ENCODE measurements at places on chromosomes 4 and X.

- DNase-seq = peak; percentile 4
Measured at GRCh38 chr4:81905971-81906370, 434.3 kb upstream of the RASGEF1B start.

DNA sequence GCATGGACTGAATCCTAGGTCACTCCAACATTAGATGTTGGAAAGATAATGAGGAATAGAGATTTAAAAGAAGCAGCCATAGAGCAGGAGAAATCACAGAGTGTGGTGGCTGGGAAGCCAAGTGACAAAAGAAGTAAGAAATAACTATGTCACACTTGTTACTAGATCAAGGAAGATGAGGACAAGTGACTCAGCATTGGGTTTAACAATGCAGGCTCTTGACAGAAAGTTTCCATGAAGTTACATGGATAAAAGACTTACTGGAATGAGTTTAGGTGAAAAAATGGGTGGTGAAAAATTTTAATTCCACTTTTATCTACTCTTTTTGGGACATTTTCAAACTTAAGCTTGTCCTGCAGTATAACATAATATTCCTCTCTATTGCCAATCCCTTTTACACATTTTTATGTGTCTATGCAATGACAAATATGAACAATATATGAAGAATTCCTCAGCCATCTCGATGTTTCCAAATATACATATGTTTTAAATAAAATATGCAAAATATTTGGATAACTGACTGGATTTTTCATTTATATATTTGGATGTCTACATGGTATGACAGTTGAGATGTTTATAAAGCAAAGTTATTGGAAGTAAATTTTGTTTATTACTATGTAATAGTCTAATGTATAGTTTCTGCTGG lies 462.6 kb downstream of the IL15 start:
- DNase-seq = no peak

DNA sequence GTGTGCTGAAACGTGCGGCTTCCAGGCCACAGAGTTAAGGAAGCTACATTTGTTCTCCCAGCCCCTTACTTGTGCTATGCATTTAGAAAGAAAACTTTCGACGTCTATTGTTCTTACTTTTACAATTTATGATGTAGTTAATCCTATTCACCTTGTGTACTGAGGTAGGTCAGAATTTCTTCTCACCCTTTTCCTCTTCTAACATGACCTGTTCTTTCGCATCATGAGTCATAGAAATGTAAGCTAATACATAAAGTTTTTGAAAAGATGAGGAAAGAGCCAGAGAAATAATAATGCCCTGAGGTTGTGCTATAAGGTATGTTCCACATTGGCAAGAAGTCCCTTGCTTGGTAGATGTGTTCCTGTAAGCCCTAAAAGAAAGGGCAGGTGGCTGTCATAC lies 298.3 kb downstream of the TRIML1 start:
- no peak for DNase-seq

DNA sequence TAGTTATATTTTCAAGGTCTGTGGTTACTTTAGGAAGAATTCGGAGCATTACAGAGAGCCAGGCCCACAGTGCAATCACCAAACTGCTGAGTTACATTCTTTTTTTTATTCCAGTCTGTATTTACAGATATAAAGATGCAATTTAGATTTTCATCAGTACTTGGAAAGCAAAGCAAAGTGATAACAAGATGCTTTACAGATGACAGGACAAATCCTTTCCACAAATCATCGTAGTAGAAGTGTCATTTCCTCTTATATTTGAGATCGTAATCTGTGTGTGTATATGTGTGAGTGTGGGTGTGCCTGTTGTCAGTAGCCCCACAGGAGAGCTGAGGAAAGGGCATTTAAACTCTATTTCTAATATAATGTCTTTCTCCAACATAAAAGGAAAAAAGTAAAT lies 1893.7 kb downstream of the STIM2 start:
- DNase-seq = no peak

- no peak for DNase-seq
Measured at GRCh38 chrX:153226344-153227185, 47.5 kb downstream of the MAGEA1 start.

GRCh38 chrX:99384594-99385374 lies 1025.3 kb downstream of the PCDH19 start:
- no peak for DNase-seq

- DNase-seq = no peak
Measured at GRCh38 chrX:136034668-136035067, 49.4 kb downstream of the SLC9A6 start.

DNA sequence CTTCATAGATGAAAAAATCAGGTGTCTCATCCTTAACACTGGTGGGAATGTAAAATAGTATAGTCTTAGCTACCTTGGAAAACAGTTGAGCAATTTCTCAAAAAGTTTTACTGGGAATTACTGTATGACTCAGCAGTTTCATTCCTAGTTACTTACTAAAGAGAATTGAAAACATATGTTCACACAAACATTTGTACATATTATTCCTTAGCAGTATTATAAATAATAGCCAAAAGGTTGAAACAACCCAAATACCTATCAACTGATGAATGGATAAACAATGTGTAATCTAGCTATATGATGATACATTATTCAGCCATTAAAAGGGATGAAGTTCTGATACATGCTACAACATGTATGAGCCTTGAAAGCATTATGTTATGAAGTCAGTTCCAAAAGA lies 41.7 kb downstream of the RBM46 start:
- DNase-seq = no peak

DNA sequence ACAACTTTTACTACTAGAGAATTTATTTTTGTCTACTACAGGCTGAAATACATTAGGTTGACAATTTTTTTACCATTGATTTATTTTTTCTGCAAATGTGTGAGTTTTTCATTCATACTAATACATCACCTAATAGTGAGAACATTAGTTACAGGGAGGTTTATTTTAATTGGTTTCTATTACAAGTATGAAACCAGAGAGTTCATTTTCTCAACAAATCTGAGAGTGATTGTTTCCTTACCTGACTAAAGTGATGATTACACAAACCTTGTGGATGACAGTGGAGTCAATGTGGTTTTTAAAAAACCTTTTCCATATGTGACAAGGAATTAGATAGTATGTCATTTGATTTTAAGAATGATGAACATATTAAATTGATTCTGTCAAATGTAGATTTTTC lies 227.4 kb downstream of the PALLD start:
- no peak for DNase-seq

DNA sequence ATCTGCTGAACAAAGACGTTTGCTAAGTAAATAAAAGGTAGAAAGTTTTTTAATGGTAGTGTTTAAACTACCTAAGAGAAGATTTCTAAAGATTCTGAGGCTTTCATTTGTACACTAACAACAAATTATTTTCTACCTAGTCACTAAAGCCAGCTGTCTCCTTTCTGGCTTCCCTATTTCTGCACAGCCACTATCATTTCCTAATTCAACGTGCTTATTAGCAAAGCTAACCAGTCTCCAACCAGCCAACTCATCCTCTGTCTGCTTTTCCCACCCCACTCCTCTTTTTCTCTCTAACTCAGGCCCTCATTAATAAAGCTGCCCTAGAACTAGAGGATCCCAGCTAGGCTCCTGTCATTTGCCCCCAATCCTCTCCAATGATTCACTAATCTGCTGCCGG lies 118.2 kb downstream of the ZNF827 start:
- DNase-seq = no peak

- DNase-seq = no peak
Measured at GRCh38 chrX:126799059-126799458, 20.5 kb upstream of the PRR32 start.

DNA sequence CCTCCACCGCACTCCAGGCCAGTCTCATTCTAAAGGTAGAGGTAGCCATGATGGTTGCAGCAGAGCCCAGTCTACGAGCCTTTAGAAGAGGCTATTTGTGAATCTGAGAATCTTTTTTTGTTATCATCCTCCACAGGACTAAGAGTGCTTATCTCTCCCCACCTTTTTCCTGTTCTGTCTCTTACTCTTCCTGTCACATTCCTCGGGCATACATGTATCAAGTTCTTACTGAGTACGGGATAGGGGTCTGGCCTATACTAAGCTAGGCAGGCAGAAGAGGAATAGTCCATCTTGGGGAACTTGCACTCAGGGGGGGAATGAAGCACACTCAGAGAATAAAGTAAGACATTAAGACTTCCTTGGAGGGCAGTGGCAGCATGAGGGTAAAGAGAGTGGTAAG lies 25.7 kb downstream of the LAS1L start:
- no peak for DNase-seq

- DNase-seq = no peak
Measured at GRCh38 chr4:152073351-152074087, 312.7 kb upstream of the GATB start.

GRCh38 chr4:177687117-177687516 lies 244.9 kb upstream of the AGA start:
- no peak for DNase-seq

DNA sequence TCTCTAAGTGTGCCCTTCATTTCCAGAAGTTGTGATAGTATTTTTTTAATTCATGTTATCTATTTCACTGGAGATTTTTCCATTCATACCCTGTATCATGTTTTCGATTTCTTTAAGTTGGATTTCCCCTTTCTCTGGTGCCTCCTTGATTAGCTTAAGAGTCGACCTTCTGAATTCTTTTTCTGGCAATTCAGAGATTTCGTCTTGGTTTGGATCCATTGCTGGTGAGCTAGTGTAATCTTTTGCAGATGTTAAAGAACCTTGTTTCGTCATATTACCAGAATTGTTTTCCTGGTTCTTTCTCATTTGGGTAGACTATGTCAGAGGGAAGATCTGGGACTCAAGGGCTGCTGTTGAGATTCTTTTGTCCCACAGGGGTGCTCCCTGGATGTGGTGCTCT lies 9.1 kb upstream of the SH3BP2 start:
- no peak for DNase-seq

DNA sequence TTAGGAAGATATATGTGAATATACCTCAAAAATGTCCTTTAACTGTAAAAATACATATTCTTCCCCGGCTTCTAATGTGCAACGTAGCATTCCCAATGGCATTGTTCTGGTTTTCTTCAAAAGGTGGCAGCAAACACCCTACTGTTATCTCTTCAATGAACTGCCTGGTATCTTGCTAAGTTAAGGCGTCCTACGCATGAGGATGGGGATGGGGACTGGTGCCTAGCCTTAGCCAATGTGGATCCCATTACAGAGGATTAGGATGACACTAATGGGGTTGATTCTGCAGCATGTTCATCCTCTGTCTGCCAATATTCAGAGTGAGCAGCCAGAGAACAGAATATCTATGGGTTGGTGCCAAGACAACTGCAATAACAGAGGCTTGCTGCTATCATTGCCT lies 334.9 kb upstream of the ADGRL3 start:
- DNase-seq = no peak

- no peak for DNase-seq
Measured at GRCh38 chr4:132071815-132072214, 1077.3 kb upstream of the PCDH10 start.

DNA sequence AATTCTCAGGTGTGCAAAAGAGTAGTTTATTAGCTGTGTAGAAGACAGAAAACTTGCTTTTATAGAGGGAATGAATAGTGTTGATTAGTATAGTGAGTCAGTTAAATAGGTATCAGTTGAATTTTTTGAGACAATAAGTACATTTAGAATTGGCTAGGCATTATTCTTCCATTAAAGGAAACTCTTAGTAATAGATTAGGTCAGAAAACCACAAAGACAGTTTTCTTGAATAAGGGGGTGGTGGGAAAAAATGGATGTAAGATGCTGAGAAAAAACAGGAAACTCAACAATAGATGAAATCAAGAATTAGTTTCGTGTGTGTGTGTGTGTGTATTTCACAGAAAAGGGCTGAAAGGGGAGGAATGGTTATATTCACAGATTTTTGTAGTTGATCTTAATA lies 16.8 kb downstream of the CD38 start:
- DNase-seq = no peak

GRCh38 chrX:39728852-39729598 lies 368.7 kb downstream of the BCOR start:
- no peak for DNase-seq

- DNase-seq = no peak
Measured at GRCh38 chr4:71259911-71260331, 78.9 kb upstream of the SLC4A4 start.

GRCh38 chr4:53545273-53545672 lies 46.0 kb downstream of the LNX1 start:
- no peak for DNase-seq

GRCh38 chr4:176134670-176135069 lies 60.7 kb downstream of the SPATA4 start:
- no peak for DNase-seq

- no peak for DNase-seq
Measured at GRCh38 chr4:88757776-88758175, 60.1 kb upstream of the NAP1L5 start.

GRCh38 chr4:124178449-124179021 lies 534.0 kb downstream of the ANKRD50 start:
- DNase-seq = no peak

GRCh38 chr4:40357738-40358137 lies 22.6 kb downstream of the CHRNA9 start:
- no peak for DNase-seq

- peak; percentile 64 for DNase-seq
Measured at GRCh38 chr4:139014371-139015268, 961 bp upstream of the NOCT start.

DNA sequence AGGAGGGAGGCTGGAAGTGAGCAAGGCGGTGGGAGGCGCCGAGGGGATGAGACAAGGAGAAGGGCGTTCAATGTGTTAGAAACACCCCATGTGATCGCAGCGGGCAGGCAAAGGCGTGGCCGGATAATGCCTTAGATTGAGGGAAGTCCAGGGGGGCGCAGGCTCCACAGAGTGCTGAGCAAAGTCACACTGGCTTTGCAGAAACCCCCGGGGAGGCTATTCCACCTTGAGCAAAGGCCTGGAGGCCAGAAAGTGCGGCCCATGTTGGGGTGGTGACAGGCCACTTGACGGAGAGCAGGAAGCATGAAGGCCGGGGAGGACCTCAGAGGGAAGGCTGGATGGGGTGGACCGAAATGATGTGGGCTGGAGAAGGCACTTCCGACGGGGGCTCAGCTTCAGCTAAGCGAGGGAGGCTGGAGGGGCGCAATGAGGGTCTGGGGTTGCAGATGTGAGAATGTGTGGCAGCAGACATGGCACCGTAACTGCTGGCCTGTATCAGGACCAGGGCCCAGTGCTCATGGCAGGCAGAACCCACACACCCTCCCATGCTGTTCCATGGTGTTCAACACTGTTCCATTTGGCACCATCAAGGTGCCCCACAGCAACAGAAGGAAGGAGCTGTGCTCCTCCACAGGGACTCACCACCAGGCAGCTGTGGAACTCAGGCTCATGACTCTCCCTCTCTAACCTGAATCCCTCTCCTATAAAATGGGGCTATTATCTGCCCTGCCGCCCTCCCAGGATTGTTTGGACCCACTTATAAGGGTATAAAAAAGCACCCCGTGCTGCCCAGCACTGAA lies 50.3 kb downstream of the HMX1 start:
- DNase-seq = no peak

- no peak for DNase-seq
Measured at GRCh38 chr4:9999956-10000561, 21.2 kb downstream of the SLC2A9 start.
